Effector memory CD8-positive, alpha-beta T cell (primary cell): ENCODE measurements at places on chromosomes 16 and 17.
A peak's percentile ranks its signal among the peaks of the same experiment; 100 is the strongest.

GRCh38 chr17:82126556-82127314, 28.7 kb upstream of the FASN start:
- peaks cover 2% of the 10 kb centered on the region for H3K36me3 ChIP-seq
- H3K4me3 ChIP-seq, result peak overlapping the region; percentile 75
- no peaks in the 10 kb centered on the region for H3K27me3 ChIP-seq
- peaks cover 27% of the 10 kb centered on the region for H3K4me1 ChIP-seq

DNA sequence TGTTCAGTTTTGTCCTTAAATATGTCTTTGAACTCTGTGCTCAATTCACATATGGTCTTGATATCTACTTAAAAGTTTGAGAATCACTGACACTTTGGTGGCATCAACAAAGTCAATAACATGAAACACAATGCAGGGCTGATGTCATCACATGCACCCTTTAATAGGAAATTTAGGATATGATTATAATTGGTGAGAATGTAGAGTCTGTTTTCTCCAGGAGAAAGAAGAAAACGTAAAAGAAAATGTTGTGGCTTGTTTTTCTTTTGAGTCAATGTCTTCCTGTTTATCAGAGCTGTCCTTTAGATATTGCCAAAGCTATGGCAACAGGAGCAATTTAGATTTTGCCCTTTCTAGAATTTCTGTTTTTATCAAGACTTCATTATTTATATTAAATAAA, 396.9 kb downstream of the CDH13 start:
- no peak for DNase-seq
- no peaks in the 10 kb centered on the region for H3K4me1 ChIP-seq
- H3K27me3 ChIP-seq, result no peaks in the 10 kb centered on the region
- no peaks in the 10 kb centered on the region for H3K36me3 ChIP-seq

DNA sequence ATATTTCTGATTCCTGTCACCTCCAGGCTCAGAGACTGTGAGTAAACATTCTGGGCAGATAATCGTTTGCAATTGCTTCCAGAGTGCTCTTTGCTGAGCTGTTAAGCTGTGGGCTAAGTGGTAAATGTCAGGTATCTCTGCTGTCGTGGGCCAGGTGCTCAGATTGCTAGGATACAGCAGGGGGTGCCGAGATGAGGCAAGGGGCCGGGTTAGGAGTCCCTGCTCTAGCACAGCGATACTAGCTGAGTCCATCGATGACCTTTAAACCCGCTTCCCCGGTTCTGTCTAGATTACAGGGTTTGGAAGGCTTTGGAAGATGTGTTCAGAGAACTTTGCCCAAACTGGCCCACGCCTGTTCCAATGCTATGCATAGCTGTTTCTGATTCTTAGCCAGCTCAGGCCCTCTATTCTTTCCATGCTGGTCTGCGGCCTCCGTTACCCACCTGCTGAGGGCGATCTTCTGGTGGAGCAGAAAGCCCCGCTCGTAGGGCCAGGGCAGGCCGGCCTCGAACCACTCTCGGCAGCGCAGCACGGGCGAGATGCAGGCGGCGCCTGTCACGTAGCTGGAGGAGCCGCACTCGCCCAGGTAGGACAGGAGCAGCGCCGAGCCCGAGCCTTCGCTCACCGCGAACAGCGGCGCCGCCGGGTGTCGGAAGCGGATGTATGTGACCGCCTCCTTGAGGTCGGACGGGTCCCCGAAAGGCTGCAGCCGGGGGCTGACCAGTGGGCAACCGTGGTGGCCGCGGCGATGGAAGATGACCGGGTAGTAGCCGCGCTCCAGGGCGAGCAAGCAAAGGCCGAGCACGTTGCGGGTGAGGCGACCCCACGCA, 979 bp downstream of the ABHD15 start:
- H3K4me3 ChIP-seq, result peak overlapping the region; percentile 99
- peaks cover 36% of the 10 kb centered on the region for H3K4me1 ChIP-seq
- H3K27ac ChIP-seq, result peak overlapping the region; percentile 93
- H3K36me3 ChIP-seq, result peaks cover 43% of the 10 kb centered on the region
- peak; percentile 57 for DNase-seq

DNA sequence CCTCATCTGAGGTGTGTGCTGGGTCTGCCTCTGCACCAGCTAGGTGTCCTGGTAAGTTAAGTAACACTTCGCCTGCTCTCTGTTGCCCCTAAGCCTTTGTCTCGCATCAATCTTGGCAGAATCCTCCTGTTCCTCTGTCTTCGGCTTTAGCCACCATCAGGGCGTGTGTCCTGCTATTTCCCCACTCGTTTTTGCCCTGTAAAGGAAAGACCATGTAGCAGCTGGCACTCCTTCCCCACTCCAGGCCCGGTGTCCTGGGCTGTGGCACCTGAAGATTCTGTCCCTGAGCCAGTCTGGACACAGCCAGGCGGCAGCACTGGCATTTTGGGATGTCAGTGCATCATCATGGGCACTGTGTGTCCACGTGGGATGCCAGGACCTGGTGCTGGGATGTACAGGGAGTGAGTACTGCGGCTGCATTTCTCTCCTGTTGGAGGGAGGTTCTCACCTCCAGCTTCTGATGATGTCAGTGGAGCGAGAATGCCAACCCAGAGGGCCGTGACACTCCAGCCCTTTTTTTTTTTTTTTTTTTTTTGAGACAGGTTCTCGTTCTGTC, 26.2 kb upstream of the FOXK2 start:
- no peaks in the 10 kb centered on the region for H3K27me3 ChIP-seq
- H3K4me1 ChIP-seq, result peaks cover 18% of the 10 kb centered on the region
- no peak for DNase-seq
- H3K36me3 ChIP-seq, result peaks cover 52% of the 10 kb centered on the region

- peaks cover 39% of the 10 kb centered on the region for H3K4me1 ChIP-seq
- no peak for DNase-seq
- no peaks in the 10 kb centered on the region for H3K27me3 ChIP-seq
- H3K27ac ChIP-seq, result no peak overlapping the region
Measured at GRCh38 chr17:77349976-77350830, 209.4 kb downstream of the SEC14L1 start.

- no peak for DNase-seq
- H3K4me3 ChIP-seq, result no peak overlapping the region
- peaks cover 18% of the 10 kb centered on the region for H3K4me1 ChIP-seq
- no peaks in the 10 kb centered on the region for H3K27me3 ChIP-seq
- H3K36me3 ChIP-seq, result peaks cover 23% of the 10 kb centered on the region
- H3K27ac ChIP-seq, result no peak overlapping the region
Measured at GRCh38 chr16:586047-586644, 3.7 kb upstream of the RAB40C start.

DNA sequence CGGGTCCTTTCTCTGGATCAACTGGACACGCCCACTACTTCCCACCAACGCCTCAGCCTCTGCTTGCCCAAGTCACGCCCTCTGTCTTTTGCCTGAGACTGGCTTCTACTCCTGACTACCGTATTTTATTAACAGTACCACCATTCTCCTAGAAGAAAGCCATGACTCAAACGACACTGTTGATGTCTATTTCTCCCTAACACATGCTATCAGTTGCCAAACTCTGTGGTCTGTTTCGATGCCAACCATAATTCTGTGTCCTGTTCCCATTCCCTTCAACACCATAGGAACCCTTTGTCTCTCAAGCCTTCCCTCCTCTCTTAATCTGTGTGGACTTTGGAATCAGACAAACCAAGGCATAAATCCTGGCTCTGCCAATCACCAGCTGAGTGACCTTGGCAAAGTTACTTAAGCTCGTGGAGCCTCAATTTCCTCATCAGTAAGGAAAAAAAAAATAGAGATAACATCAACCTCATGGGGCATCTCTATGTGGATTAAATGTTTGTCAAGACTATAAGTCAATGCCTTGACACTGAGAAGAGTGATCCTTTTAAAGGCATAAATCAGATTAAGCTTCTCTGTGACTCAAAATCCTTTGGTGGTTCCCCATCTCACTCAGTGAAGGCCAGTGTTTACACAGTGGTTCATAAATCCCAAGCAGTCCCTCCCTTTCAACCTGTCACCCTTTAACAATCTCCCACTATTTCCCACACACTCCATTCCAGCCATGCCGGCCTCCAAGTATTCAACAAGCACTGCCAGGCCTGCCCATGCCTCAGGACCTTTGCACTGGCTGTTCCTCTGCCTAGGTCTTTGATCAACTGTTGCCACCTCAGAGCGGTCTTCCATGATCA, 45.6 kb downstream of the ERN1 start:
- peaks cover 43% of the 10 kb centered on the region for H3K4me1 ChIP-seq
- H3K4me3 ChIP-seq, result no peak overlapping the region
- peaks cover 24% of the 10 kb centered on the region for H3K36me3 ChIP-seq
- DNase-seq, result no peak
- H3K27ac ChIP-seq, result no peak overlapping the region
- H3K27me3 ChIP-seq, result no peaks in the 10 kb centered on the region

DNA sequence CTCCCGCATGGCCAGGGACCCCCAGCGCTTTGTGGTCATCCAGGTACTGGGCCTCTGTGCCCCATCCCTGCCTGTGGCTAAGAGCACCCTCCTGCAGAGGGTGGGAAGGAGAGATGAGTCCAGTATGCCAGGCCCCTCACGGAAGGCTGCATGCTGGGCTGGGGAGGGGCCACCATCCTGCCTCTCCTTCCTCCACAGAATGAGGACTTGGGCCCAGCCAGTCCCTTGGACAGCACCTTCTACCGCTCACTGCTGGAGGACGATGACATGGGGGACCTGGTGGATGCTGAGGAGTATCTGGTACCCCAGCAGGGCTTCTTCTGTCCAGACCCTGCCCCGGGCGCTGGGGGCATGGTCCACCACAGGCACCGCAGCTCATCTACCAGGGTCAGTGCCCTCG, 3.7 kb downstream of the MIEN1 start:
- no peaks in the 10 kb centered on the region for H3K27me3 ChIP-seq
- no peak for DNase-seq
- peak overlapping the region; percentile 71 for H3K27ac ChIP-seq
- H3K4me1 ChIP-seq, result peaks cover 25% of the 10 kb centered on the region
- no peak overlapping the region for H3K4me3 ChIP-seq
- H3K36me3 ChIP-seq, result peaks cover 25% of the 10 kb centered on the region

DNA sequence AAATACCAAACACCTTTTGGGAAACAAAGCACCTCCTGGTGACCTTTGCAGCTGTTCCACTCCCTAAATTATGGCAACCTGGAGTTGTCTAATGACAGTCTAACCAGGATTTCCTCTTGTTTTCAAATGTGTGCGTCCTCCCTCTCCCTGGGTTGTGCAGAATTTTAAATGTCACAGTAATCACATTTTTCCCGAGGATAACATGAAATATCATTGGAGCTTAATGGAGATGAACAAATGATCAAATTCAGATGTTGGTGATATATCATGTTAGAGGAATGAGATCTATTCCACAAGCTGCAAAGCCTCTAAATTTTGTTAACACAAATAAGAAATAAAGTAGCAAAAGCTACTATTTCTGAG, 86.9 kb upstream of the HLF start:
- H3K27ac ChIP-seq, result no peak overlapping the region
- H3K36me3 ChIP-seq, result no peaks in the 10 kb centered on the region
- no peaks in the 10 kb centered on the region for H3K27me3 ChIP-seq
- H3K4me3 ChIP-seq, result no peak overlapping the region
- DNase-seq, result no peak
- no peaks in the 10 kb centered on the region for H3K4me1 ChIP-seq

DNA sequence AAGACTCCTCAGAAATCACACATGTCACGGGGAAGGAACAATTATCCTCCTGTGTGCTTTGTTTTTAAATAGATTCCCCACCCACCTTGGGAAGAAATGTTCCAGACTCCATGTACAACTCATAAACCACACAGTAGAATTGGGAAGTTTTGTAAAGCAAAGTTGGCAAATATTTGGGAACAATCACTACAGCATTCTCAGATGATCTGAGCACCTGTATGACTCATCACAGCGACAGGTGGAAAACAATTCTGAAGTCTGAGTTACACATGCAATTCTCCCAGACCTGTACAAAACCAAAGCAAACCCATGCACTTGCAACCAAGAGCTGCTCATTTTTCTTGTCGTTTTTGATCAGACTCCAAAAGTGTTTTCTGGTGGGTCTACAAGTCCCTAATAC, 14.4 kb upstream of the MYLK3 start:
- no peak for DNase-seq
- peaks cover 41% of the 10 kb centered on the region for H3K27me3 ChIP-seq
- peaks cover 4% of the 10 kb centered on the region for H3K36me3 ChIP-seq
- no peak overlapping the region for H3K4me3 ChIP-seq

DNA sequence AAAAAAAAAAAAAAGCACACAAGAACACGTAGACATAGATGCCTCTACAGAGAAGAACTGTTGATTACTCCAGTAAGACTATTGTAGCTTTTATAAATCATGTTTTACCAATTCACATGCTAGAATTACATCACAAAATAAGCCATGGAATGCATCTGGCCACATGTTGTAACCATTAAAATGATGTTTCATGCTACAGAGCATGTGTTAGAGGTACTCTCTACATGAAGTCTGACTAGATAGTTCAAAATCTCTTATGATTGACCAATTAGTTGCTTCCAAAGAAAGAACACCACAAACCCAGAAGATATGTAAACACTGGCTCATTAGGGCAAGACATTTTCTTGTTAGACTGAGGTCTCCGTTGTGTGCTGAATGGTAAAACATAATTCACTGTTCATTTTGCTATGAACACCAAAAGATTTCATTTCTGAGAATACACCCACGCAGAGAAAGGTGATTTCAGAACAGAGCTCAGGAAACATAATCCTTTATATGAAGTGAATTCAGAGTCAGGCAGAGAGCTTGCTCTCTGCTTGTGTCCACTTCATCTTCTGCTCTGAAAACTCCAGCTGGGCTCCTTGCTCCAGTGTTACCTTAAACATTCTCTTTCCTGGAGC, 411.4 kb upstream of the SOX9 start:
- H3K27me3 ChIP-seq, result no peaks in the 10 kb centered on the region
- no peak overlapping the region for H3K27ac ChIP-seq
- no peaks in the 10 kb centered on the region for H3K36me3 ChIP-seq
- no peaks in the 10 kb centered on the region for H3K4me1 ChIP-seq
- no peak overlapping the region for H3K4me3 ChIP-seq

GRCh38 chr16:63998-64913, 8.2 kb downstream of the RHBDF1 start:
- H3K4me3 ChIP-seq, result no peak overlapping the region
- H3K27ac ChIP-seq, result no peak overlapping the region
- no peak for DNase-seq
- no peaks in the 10 kb centered on the region for H3K4me1 ChIP-seq
- peaks cover 3% of the 10 kb centered on the region for H3K36me3 ChIP-seq

GRCh38 chr16:87404764-87405625, 12.9 kb downstream of the MAP1LC3B start:
- no peak overlapping the region for H3K4me3 ChIP-seq
- H3K4me1 ChIP-seq, result no peaks in the 10 kb centered on the region
- H3K36me3 ChIP-seq, result peaks cover 85% of the 10 kb centered on the region
- H3K27ac ChIP-seq, result peak overlapping the region; percentile 44

GRCh38 chr16:68538880-68539701, at the start of gene ZFP90:
Gene ZFP90 (plus strand): TSS chr16:68539291. CDS start chr16:68539793, 502 bp downstream.
- peak; percentile 73 for DNase-seq
- peak within 1 kb of the TSS; percentile 98 for H3K4me3 ChIP-seq
- no peaks in the 10 kb centered on the region for H3K27me3 ChIP-seq
- H3K36me3 ChIP-seq, result peaks cover 21% of the 10 kb centered on the region
